Brain pericyte (primary cell): ENCODE measurements at places on chromosomes 7 and 10.

- no peak for DNase-seq
These were observed 4.2 kb downstream of the NUB1 start for GRCh38 chr7:151345576-151346469.

- no peak for DNase-seq
These were observed 57.2 kb upstream of the ECHDC3 start for GRCh38 chr10:11684717-11685645.

- no peak for DNase-seq
These were observed 96.9 kb upstream of the FAM180A start for GRCh38 chr7:135845415-135846075.

DNA sequence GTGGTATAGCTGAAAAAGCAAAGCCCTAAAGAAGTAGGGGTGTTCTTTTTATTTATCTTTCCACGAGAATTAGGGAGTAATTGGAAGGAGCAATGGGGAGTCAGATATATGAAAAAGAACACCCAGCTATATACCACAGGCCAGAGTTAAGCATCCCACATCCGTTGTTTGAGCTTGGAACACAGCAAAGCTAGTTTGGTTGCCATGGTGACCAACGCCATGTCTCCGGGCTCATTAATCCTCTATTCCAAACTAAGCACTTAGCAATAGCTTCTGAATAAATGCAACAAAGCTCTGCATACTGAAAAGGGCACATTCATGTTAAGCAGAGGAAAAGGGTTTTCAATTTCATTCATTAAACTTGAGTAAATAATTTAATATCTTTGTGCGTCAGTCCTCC lies 23.5 kb downstream of the ASB4 start:
- no peak for DNase-seq

DNA sequence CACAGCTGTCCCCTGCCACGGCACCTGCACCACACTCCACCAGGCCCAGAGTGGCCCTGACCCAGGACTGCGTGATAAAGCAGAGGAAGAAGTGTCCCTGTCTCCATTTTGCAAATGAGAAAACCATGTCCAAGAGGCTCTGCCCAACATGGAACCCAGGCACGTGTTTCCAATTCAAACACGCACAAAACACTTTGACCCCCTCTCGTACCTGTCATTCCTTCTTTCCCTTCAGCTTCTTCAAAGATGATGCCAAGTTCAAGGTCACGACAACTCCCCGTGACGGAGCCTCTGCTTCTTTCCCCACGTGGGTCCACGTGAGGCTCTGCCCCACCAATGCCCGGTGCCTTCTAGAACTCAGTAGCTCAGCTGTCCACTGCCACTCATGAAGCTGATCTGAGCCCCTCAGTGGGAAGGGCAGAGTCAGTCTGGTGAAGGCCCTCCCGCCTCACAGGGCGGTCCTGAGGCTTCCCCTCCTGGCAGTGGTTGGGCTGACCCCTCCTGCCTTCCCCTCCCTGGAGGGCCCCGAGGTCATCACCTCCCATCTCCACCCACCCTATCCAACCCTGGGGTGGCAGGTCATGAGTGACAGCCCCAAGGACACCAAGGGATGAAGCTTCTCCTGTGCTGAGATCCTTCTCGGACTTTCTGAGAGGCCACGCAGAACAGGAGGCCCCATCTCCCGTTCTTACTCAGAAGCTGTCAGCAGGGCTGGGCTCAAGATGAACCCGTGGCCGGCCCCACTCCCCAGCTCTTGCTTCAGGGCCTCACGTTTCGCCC lies 19.0 kb downstream of the CALML5 start:
- DNase-seq = no peak

GRCh38 chr10:6917125-6917524 lies 337.0 kb upstream of the PRKCQ start:
- no peak for DNase-seq
